Motor neuron (in vitro differentiated cells): ENCODE measurements at places on chromosomes 4 and X. TPM values are rescaled to one million over a fixed set of nuclear protein-coding genes. Genes with fewer than 3 reads are reported as not detected.

The MAGED4 gene
- total RNA-seq, result 48.5 and 59.1 TPM in 2 replicates

The DCAF4L1 gene
- total RNA-seq, result 0.92 and 1.3 TPM in 2 replicates

- no peak for ATAC-seq
These were observed 2.3 kb upstream of the HPRT1 start for GRCh38 chrX:134457708-134458107.

The BEX2 gene
- total RNA-seq, result 124 and 162 TPM in 2 replicates

DNA sequence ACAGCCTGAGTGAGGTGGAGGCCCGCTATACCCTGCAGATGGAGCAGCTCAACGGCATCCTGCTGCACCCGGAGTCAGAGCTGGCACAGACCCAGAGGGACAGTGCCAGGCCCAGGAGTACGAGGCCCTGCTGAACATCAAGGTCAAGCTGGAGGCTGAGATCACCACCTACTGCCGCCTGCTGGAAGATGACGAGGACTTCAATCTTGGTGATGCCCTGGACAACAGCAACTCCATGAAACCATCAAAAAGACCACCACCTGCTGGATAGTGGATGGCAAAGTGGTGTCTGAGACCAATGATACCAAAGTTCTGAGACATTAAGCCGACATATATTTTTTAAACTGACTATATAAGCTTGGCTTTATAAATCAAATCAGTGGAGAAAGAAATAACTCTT, 73.3 kb upstream of the HHIP start:
- no peak for ATAC-seq

The NEIL3 gene
- 0.67 and 0.73 TPM in 2 replicates for total RNA-seq

DNA sequence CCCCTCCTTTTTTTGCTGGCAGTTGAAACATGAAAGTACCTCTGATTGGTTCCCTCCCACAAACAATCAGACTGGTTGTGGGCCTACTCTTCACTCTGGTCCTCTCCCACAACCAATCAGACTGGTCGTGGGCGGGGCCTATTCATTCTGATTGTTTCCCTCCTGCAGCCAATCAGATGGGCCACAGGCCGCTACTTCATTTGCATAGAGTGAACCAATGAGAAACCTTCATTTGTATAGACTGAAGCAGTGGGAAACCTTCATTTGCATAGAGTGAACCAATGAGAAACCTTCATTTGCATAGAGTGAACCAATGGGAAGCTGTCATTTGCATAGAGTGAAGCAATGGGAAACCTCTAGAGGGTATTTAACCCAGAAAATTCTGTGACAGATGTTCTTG, 55.2 kb downstream of the TRMT44 start:
- no peak for ATAC-seq

DNA sequence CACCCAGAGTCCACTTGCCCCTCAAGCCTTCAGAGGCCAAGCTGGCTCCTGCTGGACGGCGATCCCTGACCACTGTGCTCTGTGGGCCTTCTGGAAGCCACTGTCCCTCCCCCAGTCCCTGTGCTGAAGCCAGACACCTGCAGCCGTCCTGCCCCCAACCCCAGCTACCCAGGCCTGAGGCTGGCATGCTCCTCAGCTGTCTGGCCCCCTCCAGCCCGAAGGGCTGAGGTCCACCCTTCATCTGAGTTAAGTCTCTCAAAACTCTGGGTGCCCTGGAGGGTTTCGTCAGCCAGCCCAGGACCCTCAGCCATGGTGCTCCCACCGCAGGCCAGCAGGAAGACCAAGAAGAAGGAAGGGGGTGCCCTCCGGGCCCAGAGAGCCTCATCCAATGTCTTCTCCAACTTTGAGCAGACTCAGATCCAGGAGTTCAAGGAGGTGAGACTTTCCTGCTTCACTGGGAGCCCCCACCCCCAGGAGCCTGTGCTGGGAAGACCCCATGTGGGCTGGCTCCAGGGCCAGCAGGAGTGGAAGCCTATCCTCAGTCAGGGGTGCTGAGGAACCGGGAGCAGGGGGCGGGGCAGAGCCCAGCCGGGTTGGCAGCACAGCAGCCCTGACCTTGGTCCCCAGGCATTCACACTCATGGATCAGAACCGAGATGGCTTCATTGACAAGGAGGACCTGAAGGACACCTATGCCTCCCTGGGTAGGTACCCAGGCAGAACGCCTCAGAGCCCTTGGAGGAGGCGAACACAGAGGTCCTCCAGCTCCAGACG, 4.2 kb downstream of the MYL5 start:
- ATAC-seq, result no peak

DNA sequence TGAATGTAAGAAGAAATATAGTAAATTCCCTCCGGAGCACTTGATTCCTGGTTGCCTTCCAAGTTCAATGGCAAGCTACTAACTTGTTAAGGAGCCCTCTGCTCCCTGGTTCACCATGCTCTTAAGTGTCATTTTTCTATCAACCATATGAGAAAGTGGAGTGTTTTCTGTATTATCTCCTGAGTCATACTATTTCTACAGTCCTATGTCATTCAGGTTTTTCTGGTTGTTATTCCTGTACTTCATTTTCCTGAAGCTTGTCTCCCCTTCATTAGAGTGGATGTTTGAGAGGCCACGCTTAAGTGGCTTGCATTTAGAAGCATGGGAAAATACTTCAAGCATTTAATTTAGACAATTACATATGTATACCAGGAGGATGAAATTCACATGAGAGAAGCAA, 14.7 kb upstream of the EPGN start:
- ATAC-seq, result no peak

DNA sequence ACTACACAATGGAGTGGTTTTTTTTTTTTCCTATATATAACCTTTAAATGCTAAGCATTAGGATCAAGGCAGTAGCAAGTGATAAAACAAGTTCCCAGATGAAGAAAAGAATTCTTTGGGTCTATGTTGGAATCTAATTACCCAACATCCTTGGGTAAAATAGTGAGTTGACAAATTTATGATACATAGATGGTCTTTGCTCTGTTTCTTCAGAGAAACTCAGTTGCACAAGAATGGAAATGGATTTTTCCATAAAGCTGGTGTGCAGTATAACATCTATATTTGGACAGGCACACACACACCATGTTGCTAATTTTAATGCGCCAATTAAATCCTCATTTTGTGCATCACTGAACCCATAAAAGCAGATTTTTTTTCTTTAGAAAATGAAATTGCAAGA, 137.0 kb upstream of the MED14 start:
- no peak for ATAC-seq

GRCh38 chrX:307261-308111, 11.1 kb downstream of the GTPBP6 start:
- no peak for ATAC-seq

DNA sequence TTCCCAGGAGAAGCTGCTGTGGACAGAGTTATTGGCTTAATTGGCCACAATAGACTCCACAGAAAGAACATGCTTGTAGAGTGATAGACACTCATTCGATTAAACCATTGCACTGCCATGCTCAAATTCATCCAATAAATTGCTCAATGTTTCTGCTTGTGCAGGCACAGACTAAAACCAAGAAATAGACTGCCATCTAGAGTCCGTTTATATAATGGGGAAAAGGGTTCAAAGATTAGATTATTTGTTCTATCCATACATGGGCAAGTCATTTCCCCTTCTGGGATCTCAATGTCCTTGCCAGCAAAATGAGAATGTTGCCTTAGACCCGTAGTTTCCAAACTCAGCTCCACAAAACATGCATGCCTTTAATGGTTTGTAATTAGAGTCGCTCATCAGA, 8.7 kb downstream of the SMIM10 start:
- ATAC-seq, result peak; percentile 16

The INTS6L gene
- total RNA-seq, result 9.1 and 12.3 TPM in 2 replicates

DNA sequence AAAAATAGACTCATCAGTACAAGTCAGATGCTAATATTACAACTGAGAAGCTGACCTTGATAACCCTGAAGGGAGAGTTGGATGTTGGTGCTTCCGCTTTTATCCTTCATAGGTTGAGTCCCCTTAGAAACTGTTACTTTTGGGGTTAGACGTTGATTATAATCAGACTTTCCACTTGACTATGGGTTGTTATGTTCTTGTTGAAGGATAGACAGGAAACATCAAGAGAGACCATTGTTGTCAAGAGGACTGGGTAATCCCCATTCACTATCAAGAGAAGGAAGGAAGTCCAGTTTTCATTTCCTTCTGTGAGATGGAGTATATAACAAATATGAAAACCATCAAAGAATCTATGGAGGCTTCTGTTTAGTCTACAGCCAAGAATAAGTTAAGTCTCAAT, 229.9 kb upstream of the AFF2 start:
- no peak for ATAC-seq

GRCh38 chr4:182853731-182854330, 63.4 kb downstream of the DCTD start:
- ATAC-seq, result no peak

The FREM3 gene
- 0.10 TPM in 1 of 2 replicates, not detected in the other for total RNA-seq

GRCh38 chrX:100931218-100931924, 2.7 kb upstream of the XKRX start:
- no peak for ATAC-seq

DNA sequence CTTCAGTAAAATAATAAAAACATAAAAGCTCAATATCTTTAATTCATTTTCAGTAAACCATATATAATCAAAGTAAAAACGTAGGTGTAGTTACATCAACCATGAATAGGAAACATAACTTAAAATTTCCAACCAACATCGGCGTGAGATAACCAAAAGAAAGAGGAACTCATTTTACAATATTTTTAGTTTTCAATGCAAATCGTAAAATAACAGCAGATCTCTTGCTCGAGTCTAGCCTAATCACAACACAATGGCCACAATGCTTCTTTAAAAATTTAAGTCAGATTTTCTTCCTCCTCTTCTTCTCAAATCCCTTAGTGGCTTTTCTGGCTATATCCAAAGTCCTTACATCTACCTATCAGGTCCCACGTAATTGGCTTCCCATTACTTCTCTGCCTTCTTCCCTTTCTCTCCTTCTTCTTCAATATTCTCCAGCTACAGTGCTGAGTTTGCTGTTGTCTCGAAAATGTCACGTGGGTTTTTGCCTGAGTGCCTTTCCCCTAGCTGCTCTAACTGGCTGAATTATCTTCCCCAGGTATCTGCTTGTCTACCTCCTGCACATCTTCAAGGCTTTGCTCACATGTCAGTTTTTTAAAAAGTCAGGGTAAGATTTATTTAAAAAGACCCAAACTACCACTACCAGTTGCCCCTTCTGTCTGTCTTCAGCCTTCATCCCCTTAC, 90.9 kb upstream of the BANK1 start:
- ATAC-seq, result no peak

DNA sequence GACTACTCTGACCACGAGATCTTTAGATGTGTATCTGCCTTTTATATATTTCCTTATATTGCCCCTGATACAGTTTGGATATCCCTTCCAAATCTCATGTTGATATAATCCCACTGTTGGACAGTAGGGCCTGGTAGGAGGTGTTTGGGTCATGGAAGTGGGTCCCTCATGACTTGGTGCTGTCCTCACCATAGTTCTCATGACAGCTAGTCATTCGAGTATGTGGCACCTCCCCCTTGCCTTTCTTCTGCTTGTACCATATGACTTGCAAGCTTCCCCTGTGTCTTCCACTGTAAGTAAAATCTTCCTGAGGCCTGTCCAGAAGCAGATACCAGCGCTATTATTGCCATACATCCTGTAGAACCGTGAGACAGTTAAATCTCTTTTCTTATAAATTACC, 145.3 kb downstream of the ZNF518B start:
- no peak for ATAC-seq

- ATAC-seq, result no peak
These were observed 210.8 kb downstream of the MGST2 start for GRCh38 chr4:139876337-139876941.

GRCh38 chr4:2930758-2931511, 32.3 kb downstream of the NOP14 start:
- no peak for ATAC-seq

The MGAT4D gene
- total RNA-seq, result 0.35 TPM in 1 of 2 replicates, not detected in the other

DNA sequence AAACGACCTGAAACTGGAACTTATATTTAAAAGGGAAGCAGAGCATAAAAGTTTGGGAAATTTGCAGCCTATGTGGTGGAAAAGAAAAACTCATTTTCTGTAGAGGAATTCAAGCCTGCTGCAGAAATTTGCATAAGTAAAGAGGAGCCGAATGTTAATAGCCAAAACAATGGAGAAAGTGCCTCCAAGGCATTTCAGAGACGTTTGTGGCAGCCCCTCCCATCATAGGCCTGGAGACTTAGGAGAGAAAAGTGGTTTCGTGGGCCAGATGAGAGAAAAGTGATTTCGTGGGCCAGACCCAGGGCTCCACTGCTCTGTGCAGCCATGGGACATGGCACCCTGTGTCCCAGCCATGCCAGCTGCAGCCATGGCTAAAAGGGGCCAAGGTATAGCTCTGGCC, 361.9 kb downstream of the PCDH19 start:
- ATAC-seq, result no peak

The SLC39A8 gene
- total RNA-seq, result 2.7 and 2.8 TPM in 2 replicates

The JAKMIP1 gene
- 8.6 and 10.8 TPM in 2 replicates for total RNA-seq

DNA sequence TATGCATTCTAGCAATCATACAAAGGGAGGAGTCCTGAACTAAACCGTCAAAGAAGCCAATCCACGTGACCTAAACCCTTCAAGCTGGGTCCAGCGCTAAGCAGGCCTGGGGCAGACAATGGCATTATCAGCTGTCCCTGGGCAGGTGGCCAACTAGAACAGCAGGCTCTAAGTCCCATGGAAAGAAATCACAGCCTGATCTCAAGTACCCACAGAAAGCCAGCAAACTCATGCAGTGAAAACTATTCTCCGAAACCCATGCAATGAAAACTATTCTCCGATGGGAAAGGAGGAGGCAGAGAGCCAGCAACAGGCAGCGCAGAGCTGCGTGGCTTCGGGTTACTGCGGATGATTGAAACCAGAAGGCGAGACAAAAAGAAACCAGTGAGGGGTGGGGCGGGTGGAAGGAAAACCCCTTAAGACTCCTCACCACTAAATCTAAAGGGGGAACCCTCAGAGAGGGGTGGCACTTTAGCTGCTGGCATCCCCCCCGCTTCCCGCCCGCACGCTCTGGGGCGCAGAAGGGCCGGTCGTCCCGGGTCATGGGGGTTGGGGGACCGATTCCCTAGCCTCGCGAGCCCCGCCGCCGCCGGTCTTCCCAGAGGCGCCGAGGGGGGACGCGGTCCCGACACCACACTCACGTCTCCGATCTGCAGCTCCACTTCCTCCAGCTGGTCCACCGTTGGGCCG, 567 bp downstream of the C4orf46 start:
- peak; percentile 35 for ATAC-seq

The DIPK2B gene
- 0.05 and 0.14 TPM in 2 replicates for total RNA-seq

The GYPB gene
- total RNA-seq, result not detected in 2 replicates

DNA sequence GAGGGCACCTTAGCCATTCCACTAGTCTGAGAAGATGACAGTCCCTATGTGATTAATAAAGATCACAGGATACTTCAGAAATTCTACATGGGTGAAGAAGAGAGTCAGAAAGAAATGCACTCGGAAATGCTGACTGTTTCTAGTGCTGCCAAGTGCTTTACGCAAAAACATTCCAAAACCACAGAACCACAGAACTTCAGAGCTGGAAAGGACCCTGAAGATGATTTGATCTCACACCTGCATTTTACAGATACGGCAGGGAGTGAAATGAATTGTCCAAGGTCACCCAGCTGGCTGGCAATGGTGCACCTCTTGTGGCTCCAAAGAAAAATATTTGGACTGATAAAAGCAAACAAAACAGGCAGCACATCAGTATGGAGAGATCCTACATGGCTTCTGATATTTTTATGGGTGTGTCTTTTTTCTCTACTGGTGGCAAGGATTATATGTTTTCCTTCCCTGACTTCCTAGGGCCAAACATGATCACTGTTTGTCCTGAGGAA, 115.9 kb downstream of the MAML3 start:
- ATAC-seq, result peak; percentile 35

The CT45A7 gene
- not detected in 2 replicates for total RNA-seq

The XK gene
- total RNA-seq, result 3.1 and 3.8 TPM in 2 replicates

- no peak for ATAC-seq
These were observed 33.0 kb downstream of the FHIP1A start for GRCh38 chr4:151442002-151442401.
